ENCODE measurements at places on chromosomes 12 and 14. TPM values are rescaled to one million over a fixed set of nuclear protein-coding genes. Genes with fewer than 3 reads are reported as not detected.

KCTD10 gene
- 47.8 TPM for total RNA-seq

DPPA3 gene
- not detected for total RNA-seq

RNASE7 gene
- not detected for total RNA-seq

KRT72 gene
- 2.3 TPM for total RNA-seq

SERPINA9 gene
- total RNA-seq = not detected

DNA sequence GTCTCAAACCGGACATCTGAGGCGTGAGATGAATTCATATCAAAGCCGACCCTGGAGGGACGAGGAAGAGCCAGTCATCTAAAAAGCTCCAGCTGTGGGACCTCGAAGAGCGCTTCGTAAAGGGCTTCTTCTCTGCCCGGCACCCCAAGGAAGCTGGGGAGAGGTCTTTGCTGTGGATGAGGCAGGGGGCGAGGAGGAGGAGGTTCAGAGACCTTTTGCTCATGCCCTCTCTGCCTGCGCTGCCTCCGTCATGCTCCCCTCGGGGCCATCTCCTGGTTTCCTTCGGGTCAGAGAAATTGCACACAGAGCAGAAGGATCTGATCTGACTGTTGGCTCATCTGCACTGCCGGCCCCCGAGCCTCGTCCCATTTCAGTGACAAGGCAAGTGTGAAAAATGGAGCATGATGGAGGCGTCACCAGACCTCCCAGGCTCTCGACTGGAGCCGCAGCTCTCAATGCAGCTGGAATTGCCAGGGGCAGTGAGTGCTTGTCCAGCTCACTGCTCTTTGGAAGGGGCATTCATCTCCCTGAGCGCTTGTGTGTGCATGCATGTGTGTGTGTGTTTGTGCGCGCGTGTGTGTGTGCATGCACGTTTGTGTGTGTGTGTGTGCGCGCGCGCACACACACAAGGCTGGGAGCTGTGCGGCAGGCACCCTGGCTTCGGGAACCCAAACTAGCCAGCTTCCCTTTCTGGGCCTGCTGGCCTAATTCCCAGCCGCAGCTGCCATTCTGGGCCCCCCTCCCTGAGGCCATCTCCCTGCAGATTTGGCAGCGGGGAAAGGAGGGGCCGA, 9.2 kb downstream of the CABP1 start:
- no peak for DNase-seq

GRCh38 chr14:38790916-38791315, 312.1 kb downstream of the SEC23A start:
- DNase-seq = no peak

GRCh38 chr12:131188131-131189050, 234.7 kb downstream of the ADGRD1 start:
- no peak for DNase-seq

DNA sequence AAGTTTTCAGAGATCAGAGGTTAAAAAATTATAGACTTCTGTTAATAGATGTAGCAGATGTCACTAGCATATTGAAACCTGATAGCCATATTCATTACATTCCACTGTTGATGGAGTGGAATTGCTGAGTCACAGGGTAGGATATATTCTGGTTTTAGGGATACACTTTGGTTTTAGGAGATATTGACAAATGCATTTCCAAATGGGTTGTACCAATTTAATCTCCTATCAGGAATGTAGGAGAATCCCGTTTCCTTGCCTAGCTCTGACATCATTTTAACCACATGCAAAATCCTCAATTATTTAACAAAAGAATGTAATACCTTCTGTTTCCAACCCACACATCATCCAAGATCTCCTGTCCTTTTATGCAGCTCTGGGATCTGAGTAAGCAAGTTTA, 30.7 kb upstream of the ESR2 start:
- DNase-seq = no peak

GRCh38 chr14:67703997-67704396, 2.3 kb downstream of the RDH12 start:
- DNase-seq = no peak

DNA sequence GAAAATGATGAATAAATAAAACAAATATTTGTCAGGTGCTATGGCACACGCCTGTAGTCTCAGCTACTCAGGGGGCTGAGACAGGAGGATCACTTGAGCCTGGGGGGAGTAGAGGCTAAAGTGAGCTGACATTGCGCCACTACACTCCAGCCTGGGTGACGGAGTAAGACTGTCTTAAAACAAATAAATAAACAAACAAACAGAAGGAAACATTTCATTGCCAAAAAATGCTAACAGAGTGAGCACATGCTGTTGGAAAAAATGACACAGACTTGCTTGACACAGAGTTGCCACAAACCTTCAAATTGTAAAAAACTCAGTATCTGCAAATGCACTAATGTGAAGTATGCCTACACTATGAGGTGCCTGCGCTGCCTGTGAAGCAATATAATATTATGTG, 50.8 kb upstream of the AP4S1 start:
- no peak for DNase-seq

DNA sequence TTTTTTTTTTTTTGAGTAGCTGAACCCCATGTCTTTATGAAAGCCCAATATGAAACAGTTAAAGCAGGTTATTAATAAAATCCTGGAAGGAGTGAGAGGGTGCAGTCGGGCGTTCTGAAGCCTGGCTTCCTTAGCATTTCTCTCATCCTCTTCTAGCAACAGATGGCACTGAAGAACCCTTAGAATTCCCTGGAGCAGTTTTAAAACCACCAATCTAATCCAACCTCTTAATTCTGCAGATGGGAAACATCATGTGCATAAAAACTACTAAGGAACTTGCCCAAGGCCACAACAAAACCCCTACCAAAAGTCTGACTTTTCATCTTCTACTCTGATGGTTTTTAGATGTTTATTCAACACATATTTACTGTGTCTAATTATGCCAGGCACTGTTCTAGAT, 25.2 kb downstream of the PRDM4 start:
- no peak for DNase-seq

DNA sequence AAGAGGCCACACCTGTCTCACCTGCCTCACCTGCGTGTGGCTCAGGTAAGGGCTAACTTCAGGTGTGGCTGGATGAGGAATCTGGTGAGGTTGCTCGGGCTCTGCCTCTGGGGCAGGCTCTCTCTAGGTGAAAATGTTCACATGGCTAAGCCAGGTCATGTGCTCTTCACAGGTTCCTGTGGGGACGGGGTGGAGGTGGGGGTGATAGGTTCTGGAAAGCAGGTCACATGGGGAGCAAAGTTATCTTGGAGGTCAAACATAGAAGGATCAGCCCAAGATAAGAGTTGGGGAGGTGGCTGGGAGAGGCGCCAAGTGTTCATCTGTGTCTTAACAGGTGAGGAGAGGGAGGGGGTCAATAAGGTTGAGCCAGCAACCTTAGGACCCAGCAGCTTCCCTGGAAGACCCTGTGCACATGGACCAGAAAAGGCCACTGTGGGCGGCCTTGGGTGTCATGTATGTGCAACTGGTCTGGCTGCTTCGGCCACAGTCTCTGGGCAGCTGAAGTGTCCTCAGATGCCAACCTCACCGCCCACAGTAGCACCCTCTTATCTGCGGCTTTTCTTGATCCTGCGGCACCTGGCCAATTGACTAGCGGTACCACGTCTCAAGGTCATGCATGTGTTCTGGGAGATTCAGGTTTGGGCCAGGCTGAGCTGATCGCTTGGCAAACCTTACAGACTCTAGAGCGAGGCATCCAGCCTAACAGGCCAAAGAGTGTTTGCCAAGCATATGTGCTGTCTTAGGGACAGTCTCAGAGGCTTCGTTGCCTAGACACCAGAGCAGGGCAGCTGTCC, 60.5 kb downstream of the CACNA1C start:
- DNase-seq = no peak

- DNase-seq = no peak
Measured at GRCh38 chr14:24238527-24239037, 3.8 kb downstream of the TINF2 start.

DNA sequence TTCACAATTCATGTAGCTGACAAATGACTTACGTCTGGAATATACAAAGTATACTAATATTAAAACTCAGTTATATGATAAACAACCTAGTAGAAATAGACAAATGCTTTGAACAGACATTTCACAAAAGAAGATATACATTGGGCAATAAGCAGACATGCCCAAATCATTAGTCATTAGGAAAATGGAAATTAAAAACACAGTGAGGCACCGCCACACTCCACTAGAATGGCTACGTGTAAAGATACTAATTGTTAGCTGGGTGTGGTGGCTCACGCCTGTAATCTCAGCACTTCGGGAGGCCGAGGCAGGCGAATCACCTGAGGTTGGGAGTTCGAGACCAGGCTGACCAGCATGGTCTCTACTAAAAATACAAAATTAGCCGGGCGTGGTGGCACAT, 248.9 kb upstream of the TMEM132C start:
- DNase-seq = no peak

DNA sequence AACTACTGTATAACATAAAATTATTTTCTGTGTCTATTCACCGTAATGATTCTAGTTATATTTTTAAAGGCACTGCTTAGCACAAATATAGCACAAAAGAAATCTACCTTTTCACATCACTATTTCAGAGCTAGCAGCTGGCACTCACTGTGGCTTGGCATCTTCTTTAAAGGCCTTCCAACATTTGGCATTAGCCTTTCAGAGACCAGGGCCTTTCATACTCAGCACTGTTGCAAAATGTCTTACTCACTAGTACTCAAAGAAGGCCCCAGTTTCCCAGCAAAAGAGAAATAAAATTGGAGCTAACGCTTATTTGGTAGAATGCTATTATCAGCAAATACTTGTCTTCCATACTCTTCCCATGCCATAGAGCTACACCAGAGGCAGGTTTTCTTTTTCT, 238.4 kb downstream of the MED13L start:
- DNase-seq = no peak

GRCh38 chr12:1595690-1596347, 1.4 kb upstream of the FBXL14 start:
- DNase-seq = no peak

DNA sequence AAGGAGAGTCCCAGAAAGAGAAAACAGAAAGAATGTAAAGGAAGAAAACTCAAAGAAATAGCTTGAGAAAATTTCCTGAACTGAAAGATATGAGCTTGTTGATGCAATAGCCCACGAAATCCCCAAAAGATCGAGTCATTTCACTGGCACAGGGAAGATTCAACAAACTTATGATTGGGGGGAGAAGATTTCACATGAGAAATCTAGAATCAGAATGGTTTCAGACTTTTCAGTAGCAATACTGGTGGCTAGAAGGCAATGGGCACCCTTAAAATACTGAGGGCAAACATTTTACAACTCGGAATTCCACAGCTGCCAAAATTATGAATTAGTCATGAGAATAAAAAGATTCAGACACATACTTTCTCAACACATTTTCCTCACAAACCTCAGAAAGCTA, 8.9 kb upstream of the KRT7 start:
- no peak for DNase-seq

DNA sequence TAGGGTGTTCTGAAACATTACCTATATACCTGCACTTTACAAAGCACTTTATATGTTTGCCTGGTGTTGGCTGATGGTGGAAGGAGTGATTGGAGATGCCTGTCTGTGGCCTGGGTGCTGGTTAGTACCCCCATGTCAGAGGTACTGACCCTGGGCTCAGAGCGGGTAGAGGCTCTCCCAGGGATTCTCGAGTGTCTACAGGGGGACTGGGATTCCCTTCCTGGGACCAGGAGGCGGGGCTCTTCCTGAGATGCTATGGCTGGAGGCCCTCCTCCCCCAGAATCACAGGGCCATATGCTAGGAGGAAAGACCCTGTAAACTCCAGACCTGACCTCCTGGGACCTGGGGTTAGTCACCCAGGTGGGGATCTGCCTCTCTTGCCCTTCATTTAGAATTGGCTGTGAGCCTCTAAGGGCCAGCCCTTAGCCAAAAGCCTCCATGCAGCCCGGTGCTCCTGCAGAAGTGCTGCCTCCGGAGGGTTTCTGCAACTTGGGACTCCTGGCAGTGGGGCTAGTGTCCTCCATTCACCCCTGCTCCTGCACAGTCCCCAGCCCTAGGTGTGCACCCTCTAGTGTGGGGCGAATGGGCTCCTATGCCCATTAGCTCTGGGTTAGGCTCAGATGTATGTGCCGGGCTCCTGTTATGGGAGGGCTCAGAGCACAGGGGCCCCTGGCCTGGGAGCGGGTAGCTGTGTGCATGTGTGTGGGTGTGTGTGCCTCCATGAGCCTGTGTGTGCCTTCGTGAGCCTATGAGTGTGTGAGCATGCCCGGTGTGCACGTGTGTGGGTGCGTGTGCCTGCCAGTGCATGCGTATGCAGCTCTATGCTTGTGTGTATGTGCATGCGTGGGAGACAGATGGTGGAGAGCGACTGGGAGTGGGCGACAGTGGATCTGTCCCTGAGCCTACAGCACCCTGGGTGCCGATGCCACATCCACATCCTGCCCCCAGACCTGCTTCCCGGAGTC, 36.6 kb downstream of the RTL1 start:
- no peak for DNase-seq

DNA sequence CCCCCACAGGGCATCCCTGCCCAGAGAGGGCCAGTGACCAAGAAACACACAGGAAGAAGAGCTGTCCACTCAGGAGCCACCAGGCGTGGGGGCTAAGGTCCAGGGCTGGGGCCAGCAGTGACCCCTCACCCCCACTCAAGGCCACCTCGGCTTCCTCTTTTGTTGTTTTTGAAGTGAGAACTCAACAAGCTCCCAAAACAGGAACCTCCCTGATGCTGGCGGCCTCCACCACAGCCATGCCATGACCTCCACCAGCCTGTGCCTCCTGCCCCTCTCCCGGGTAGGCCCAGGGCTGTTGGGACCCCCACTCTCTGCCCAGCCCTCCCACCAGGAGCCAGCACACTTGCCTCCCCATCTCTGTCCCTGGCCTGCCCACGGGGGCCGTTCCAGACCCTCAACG, 7.8 kb downstream of the AKT1 start:
- no peak for DNase-seq
